Type B pancreatic cell (in vitro differentiated cells): ENCODE measurements at places on chromosomes 1 and 21. TPM values are rescaled to one million over a fixed set of nuclear protein-coding genes. Genes with fewer than 3 reads are reported as not detected.

DNA sequence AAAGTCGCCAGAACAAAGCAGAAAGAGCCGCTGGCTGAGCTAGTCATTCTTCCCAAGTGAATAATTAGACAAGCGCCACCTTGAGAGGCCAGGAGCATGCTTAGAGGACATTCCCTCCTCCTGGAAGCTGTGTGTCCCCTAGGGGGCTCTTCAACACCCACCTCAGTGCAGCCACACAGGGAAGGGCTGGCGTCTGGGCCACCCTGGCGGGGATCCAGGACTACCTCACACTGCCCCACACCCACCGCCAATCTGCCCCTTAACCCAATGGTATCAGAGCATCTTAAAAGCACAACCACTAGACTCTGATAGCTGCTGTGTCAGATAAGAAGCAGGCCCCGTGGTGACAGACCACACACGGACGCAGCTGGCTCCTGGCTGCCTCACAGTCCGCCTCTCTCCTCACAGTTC, 24.9 kb downstream of the SETD4 start:
- H3K4me1 ChIP-seq = no peaks in the 10 kb centered on the region
- no peaks in the 10 kb centered on the region for H3K27me3 ChIP-seq
- H3K27ac ChIP-seq = no peak overlapping the region
- H3K36me3 ChIP-seq = peaks cover 30% of the 10 kb centered on the region

GRCh38 chr1:247146671-247147070, 25.1 kb downstream of the ZNF124 start:
- H3K27me3 ChIP-seq = no peaks in the 10 kb centered on the region
- H3K36me3 ChIP-seq = peaks cover 63% of the 10 kb centered on the region
- no peak for DNase-seq
- no peak overlapping the region for H3K27ac ChIP-seq

GRCh38 chr1:232212253-232212652, 417.7 kb downstream of the SIPA1L2 start:
- H3K4me3 ChIP-seq = no peak overlapping the region
- no peak for DNase-seq
- H3K36me3 ChIP-seq = no peaks in the 10 kb centered on the region
- no peak overlapping the region for H3K27ac ChIP-seq
- no peaks in the 10 kb centered on the region for H3K27me3 ChIP-seq

DNA sequence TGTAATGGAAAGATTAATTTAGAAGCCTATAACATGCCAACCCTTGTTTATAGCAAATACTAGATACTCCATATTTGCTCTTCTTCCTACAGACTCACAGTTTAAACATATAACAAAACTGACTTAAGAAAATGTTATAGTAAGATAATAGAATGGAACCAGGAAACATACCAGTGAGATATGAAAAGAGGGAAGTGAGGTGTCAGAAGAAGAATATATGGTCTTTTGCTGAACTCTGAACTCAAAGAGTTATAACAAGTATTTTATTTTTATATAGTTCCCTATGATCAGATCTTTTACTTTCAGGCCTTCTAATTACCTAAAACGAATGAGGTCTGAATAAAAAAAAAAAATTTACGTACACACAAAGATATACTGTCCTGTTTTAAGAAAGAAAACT, 20.9 kb downstream of the TMED5 start:
- H3K36me3 ChIP-seq = peaks cover 17% of the 10 kb centered on the region
- H3K4me3 ChIP-seq = no peak overlapping the region
- no peaks in the 10 kb centered on the region for H3K27me3 ChIP-seq
- no peaks in the 10 kb centered on the region for H3K4me1 ChIP-seq

- no peaks in the 10 kb centered on the region for H3K36me3 ChIP-seq
- H3K27ac ChIP-seq = no peak overlapping the region
- H3K27me3 ChIP-seq = peaks cover 8% of the 10 kb centered on the region
- H3K4me1 ChIP-seq = peaks cover 4% of the 10 kb centered on the region
- DNase-seq = no peak
Observed at GRCh38 chr1:78143152-78143551, 97.4 kb downstream of the GIPC2 start.

- no peaks in the 10 kb centered on the region for H3K36me3 ChIP-seq
- no peak for DNase-seq
- H3K27me3 ChIP-seq = peaks cover 4% of the 10 kb centered on the region
- no peak overlapping the region for H3K27ac ChIP-seq
- H3K4me1 ChIP-seq = peaks cover 13% of the 10 kb centered on the region
Observed at GRCh38 chr1:232872284-232872683, 67.1 kb downstream of the MAP10 start.

DNA sequence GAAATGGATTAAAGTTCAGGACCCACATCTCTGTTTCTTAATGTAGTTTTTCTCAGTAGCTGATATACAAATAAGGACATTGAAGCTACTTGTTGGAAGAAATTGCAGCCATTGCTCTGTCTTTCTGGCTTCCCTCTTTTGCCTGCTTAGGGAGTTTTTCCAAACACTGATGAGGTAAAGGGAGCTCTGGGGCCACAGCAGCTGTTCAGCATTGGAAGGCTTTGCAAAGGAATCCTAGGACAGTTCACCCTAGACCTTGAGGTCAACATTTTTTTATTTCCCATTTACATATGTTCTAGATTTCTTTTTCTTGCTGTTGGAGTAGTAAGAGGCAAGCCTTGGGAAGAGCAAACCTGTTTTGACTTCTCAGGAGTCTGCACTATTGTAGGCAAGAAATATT, 126.9 kb upstream of the PLPPR5 start:
- H3K4me1 ChIP-seq = no peaks in the 10 kb centered on the region
- DNase-seq = no peak
- H3K36me3 ChIP-seq = no peaks in the 10 kb centered on the region
- no peak overlapping the region for H3K4me3 ChIP-seq
- H3K27me3 ChIP-seq = no peaks in the 10 kb centered on the region

Gene ATP1A1
- 374 and 695 TPM in 2 replicates for total RNA-seq

Gene HLX
- 0.64 and 2.3 TPM in 2 replicates for total RNA-seq

Gene PRDM15
- total RNA-seq = 8.5 and 8.8 TPM in 2 replicates

Gene ATF3
- total RNA-seq = 23.9 and 117 TPM in 2 replicates
